ENCODE measurements at places on chromosomes 11 and 22.

- no peak for DNase-seq
Observed at GRCh38 chr11:128695539-128696221, 1.8 kb downstream of the FLI1 start.

DNA sequence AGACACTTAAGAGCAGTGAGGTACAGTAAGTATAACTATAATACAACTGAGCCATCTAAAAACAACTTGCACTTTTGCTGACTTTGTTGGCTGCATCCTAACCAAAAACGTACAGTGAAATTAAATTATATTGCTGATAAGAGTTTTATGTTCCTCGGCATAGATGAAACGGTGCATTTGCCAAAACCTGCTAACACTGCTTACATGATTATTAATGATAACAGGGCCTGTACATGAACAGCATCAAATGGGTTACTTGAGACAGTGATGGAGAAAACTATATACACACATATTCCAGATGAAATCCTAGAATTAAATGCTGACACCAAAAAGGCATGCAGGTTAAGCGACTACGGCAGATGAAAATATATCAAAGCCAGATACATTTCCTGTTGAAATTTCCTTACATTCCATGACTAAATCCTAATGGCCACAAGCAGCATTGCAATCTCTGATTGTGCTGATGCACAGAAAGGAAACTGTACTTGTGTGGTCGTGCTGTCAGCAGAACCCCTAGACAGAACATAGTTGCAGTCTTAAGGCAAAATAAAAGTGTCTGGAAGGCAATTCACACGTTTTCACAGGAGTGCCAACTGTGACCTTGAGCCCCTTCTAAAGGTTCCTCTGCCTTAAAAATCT, 143.9 kb downstream of the CADM1 start:
- no peak for DNase-seq

DNA sequence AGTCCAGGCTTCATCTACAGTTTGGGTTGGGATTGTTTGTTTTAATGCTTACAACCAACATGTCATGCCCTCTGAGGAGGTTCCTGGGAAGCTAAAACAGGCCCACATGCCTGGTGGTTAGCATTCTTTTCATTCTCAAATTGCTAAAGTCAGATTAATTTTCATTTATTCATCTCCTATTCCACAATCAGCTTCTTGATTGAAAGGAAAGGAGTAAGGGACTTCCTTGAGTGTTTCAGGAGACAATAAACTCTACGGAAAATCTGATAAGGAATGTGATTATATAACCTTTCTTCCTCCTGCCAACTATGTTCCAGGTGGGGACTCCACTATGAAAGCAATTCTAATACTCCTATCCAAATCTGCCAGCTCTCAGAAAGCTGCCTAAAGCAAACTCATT, 30.8 kb downstream of the MRTFA start:
- no peak for DNase-seq

- no peak for DNase-seq
Observed at GRCh38 chr22:30246814-30247376, 336 bp upstream of the LIF start.

- DNase-seq: no peak
Observed at GRCh38 chr22:25775531-25775930, 33.5 kb downstream of the MYO18B start.

DNA sequence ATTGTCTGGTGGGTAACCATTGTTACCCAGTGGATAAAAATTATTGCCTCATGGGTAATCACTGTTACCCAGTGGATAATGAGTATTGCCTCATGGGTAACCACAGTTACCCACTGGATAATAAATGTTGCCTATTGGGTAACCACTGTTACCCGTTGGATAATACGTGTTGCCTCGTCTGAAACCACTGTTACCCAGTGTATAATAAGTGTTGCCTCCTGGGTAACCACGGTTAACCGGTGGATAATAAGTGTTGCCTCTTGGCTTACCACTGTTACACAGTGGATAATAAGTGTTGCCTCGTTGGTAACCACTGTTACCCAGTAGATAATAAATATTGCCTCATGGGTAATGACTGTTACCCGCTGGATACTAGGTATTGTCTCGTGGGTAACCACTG, 20.9 kb upstream of the NXPE4 start:
- DNase-seq: no peak

DNA sequence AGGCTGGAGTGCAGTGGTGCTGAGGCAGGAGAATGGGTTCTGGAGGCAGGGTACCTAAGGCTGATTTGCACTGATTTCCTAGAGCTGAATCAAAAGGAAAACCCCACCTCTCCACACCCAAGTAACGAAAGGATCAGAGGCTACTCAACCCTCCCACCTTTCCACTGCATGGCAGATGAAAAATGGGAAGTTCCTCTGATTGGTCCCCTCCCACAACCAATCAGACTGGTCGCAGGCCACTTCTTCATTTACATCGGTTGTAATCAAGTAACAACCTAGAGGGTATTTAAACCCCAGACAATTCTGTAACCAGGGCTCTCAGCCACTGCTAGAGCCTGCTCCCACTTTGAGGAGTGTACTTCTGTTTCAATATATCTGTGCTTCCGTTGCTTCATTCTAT, 18.6 kb upstream of the PARVB start:
- no peak for DNase-seq

DNA sequence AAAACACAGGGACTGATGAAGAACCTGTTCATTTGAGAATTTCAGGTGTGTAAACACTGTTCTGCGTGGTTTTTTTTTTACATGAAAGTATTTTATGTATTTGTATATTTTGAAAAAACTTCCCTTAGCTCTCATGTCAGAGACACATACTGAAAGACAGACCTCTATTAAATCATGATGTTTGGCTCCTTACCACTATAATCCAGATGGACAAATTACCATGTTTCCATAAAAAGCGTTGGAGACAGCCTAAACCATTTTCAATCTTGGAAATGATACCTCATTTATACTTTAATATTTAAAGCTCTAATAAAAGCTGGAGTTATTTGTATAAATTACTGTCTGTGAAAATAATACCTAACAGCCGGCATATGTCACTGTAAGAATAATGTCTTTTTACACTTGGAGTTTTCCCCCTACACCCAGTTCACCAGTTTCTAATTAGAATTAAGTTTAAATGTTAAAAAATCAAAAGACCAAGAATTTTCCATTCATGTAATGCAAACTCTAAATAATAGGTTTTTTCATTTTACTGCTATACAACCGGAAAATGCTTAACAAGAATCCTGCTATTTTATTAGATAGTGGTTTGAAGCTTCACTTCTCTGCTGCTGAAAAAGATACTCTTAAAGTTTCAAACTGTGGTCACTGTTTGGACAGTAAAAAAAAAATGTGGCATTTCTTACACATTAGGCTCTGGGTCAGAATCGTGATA, 30.8 kb downstream of the APLP2 start:
- no peak for DNase-seq

DNA sequence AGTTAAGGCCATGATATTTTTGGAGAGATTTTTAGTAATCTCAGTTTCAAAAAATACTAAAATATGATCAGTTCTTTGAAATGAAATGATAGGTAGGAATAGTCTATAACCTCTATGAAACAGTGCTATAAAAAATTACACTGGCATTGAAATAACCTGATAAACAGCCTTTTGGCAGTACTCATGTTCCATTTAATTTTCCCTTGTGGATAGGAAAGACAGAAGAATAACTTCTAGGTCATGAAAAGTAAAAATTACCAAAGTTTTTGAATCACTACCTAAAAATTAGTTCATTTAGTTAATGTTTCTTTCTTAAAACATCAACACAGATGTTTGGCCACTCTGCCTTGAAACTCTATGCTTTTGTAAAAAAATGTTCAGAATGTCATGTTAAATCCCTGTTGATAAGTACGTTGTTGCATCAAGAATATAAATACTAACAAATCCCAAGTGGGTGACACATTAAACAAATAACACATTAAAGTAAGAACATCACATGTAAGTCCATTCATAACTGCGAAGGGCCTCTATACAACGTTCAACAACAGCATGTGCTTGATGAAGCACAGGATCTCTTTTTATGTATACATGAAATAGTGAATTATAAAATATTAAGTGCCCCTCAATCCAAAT, 290.2 kb downstream of the SWAP70 start:
- DNase-seq: no peak

DNA sequence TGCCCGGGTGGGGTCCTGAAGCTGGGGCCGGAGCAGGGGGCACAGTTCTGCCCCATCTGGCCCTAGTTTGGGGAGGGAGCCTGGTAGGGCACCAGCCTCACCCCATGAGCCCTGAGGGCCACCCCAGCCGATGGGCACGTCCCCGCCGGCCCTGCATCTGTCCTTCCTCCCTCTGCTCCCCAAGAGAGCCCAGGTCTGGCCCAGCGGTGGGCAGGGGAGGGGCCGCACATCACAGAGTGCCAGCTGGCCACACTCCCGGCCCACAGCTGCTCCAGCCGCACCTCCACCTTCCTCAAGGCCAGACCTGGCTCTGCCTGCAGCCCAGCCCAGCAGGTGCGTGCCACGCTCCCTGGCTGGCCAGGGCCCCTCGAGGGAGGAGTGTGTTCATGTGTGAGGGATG, 21.6 kb downstream of the BRSK2 start:
- no peak for DNase-seq

DNA sequence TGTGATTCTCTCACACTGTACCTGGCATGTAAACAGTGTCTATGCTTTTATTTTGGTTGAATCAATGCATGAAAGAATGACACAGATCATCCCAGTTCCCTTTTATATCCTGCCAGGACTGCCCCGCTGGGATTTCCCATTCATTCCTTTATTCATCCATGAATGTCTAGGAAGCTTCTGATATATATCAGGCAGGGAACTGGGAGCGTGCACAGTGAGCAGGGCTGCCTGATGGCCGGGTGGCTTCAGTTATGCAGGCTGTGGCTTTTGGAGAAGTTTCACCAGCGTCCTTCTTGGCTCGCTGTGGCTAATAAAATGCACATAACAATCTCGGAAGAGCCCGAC, 789.0 kb downstream of the TBC1D22A start:
- DNase-seq: no peak

- no peak for DNase-seq
Observed at GRCh38 chr22:38881464-38881871, 9.5 kb upstream of the CBX6 start.

DNA sequence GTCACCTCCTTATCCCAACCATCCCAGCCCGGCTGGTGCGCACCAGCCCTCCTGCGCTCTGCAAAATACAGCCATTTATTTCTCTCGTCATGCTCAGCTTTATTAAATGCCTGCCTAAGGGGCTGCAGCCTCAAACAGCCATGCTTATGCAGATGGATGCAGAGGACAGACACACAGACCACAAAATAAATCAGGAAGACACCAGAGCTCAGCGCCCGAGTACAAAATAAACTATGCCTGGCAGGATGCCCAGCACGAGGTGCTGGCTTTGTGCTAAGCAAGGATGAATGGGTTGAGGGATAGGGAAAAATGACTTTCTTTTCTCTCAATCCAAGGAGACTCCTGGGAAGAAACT, 70.5 kb downstream of the RPUSD4 start:
- DNase-seq: no peak

- DNase-seq: no peak
Observed at GRCh38 chr22:50732681-50733080, 5.3 kb upstream of the ACR start.

- no peak for DNase-seq
Observed at GRCh38 chr11:70067036-70067435, 11.1 kb upstream of the ANO1 start.

DNA sequence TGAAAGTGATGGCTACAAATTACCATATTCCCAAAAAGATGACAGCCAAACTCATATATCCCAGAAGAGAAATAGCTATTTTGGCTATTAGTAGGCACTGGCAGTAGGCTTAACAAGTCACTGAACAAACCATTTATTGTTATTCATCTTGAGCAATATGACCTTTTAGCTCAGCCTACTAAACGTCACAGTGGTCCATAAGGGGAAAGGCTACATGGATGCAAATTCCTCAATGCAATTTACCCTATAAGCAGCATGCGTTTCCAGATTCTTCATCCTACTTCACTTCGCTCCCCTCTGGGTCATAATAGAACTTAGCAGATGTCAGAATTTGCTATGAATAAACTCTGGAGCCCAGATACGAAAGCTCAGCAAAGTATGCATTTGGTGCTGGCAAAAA, 114.0 kb downstream of the SIK3 start:
- DNase-seq: no peak

DNA sequence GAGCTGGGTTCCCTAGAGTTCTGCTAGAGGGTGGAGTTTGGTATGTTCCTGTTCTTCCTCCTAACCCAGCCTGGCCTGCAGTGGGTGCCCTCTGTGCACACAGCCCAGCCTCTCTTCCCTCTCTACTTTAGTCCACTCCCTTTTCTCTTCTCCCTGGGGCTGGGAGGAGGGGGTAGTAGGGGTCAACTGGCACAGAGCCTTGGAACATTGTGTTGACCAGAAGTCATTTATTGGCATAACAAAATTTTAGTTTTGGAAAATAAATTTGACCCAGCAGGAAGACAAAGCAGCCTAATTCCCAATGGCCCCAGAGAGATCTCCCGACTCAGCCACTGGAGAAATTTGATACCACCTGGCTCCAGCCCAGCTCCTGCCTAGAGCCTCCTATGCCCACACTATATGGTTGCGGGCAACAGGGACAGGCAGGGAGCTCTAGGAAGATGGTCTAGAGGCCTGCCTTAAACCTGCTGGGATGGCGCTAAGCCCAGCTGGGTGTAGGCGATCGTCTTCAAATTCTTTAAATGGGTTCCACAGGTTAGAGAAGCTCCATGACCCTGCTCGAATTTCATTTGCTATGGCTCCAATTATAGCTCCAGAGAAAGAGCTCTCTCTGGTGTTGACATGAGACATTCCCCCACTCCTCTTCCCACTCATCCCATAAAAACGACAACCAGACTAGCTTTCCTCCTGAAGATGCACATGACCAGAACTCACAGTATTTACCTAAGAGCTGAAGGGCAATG, 9.9 kb downstream of the PCSK7 start:
- DNase-seq: no peak

All from stimulated activated CD8-positive, alpha-beta memory T cell treated with anti-CD3 and anti-CD28 coated beads, Interleukin-2, amount 100 ng/mL, for 1 hour (primary cell).